ENCODE measurements at places on chromosomes 1 and 21.

GRCh38 chr1:164363980-164364379 is 195.0 kb upstream of the PBX1 start:
- no peak for DNase-seq

GRCh38 chr1:90204023-90204590 is 209.2 kb downstream of the ZNF326 start:
- no peak for DNase-seq

DNA sequence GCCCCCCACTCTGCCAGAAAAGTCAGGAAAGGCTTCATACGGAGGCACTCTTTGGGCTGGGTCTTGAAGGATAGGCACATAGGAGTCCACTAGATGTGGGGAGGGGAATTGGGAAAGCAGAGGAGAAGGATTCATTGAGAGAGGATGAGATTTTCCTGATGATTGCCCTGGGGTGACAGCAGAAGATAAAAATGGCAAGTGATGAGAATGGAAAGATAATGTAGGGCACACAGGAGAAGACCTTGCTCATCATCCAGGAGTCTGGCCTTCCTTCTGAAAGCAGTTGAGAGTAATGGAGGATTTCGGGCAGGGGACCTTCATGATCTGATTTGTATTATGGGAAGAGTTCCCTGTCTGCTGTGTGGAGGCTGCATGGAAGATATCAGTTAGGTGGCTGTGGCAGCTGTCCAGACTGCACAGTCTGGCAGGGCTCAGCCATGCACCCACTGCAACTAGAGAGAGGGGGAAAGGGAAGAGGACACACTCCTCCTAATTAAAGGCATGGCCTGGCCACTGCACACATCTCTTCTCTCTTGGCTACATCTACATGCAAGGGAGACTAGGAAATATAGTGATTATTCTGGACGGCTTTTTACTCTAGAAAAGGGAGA is 9.6 kb upstream of the FABP3 start:
- DNase-seq = no peak

DNA sequence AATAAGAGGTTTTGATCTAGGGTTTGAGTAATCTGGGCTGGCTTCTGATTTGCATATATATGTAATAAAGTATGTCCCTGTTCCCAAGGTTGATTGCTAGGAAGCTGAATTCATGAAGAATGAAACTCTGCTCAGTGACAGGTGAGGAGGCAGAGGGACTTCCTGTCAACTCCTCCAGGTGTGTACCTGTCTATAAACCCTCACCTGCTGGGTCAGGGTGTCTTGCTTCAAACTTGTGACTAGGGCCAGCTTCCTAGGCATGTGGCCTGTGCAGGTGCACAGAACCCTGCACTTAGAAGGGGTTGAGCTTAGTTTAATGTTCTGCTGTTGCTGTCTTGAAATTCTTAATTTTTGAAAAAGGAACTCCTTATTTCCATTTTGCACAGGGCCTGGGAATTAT is 21.1 kb downstream of the OLFML3 start:
- no peak for DNase-seq

GRCh38 chr21:33546086-33546485 is 3.2 kb downstream of the SON start:
- no peak for DNase-seq

GRCh38 chr21:38504066-38504465 is 5.8 kb upstream of the ERG start:
- DNase-seq = no peak

DNA sequence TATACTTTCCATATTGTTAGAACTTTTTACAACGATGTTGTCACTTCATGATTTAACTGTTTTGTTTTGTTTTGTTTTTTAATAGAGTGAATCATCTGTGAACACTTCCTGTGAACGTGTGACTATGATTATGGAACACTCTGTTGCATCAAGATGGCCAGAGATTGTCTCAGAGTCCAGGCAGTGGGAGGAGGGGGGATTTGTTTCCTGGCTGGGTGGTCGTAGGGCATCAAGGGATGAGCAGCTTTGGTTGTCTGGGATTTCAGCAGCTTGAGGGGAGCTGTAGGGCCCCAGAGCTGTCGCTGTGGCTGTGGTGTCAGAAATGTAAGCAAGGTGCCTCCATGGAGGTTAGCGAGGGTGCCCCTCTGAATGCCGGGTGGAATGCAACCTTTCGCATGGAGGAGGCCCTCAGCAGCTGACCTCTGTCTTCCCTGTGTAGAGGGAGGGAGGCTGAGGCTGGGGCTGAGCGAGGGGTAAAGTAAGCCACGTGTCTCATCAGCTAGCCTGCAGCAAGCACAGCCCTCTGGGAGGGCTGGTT is 21.4 kb downstream of the NEK2 start:
- DNase-seq = no peak

DNA sequence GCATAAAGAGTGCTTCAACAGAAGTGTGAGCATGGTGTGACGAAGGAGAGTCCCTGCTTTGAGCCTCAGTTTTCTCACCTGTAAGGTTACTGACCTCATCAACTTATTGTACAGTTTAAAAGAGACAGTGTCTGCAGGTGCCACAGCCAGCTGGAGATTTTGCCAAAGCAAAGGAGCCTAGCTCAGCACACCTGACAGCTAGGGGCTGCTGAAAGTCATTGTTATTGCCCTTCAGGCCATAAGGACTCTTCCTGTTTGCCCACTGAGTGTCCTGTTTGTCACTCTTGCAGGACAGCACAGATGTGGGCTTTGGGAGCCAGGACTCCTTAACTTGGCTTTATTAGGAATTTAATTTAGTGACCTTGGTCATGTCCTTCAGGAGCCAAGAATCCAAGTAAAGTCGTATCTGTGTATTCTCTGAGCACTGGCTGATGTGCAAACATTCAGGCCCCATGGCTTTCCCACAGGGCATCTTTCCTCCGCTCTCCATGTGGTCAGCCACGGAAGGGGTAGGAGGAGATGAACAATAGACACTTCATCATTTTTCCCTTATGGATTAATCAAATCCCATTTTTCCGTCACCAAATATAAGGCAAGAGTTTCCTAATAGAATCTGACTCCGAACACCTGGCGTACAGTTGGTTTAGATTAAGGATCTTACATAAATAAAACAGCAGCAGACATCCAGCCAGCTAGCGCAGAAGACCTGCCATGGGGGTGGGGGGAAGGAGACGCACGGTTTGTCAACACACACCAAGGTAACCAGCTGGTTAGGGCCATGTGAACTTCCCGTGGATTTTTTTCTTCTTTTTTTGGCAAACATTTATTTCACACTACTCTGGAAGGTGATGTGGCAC is 43.1 kb upstream of the KANK4 start:
- DNase-seq = no peak

- no peak for DNase-seq
Measured at GRCh38 chr1:172843444-172843843, 184.5 kb downstream of the FASLG start.

- DNase-seq = no peak
Measured at GRCh38 chr1:241677201-241677600, 25.1 kb downstream of the WDR64 start.

- no peak for DNase-seq
Measured at GRCh38 chr1:29105822-29106221, 17.9 kb downstream of the TMEM200B start.

DNA sequence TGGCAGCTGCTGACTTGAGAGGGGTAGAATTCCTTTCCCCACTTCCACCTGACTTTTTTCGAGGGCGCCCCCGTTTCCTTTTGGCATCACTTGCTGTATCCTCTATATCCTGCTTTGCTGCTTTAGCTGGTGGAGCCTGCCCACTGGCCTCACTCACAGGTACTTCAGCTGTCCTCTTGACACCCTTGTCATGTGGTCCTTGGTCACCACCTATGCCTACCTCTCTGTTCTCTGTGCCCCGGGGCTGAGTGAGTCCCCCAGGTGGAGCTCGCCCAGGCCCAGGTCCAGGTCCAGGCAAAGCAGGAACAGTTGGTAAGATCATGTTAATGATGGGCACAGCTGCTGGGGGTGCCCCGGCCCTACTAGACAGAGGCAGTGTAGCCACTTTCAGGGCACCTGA is 4.5 kb downstream of the RFX5 start:
- DNase-seq = no peak
